ENCODE measurements at places on chromosomes 6 and 20. TPM values are rescaled to one million over a fixed set of nuclear protein-coding genes. Genes with fewer than 3 reads are reported as not detected.

The SLC52A3 gene
- total RNA-seq, result not detected

The PTCRA gene
- not detected for total RNA-seq

The VEGFA gene
- total RNA-seq, result 150 TPM

The PNLDC1 gene
- not detected for total RNA-seq

The WFDC2 gene
- not detected for total RNA-seq

The ZSCAN23 gene
- 5.1 TPM for total RNA-seq

The DEFB132 gene
- total RNA-seq, result not detected

The IPCEF1 gene
- 0.26 TPM for total RNA-seq

The ZNF512B gene
- total RNA-seq, result 6.4 TPM

The SLC22A1 gene
- total RNA-seq, result 0.26 TPM

The FHL5 gene
- not detected for total RNA-seq

The TBXT gene
- not detected for total RNA-seq

The CST4 gene
- 0.17 TPM for total RNA-seq
